ENCODE measurements at places on chromosomes 4 and X.

DNA sequence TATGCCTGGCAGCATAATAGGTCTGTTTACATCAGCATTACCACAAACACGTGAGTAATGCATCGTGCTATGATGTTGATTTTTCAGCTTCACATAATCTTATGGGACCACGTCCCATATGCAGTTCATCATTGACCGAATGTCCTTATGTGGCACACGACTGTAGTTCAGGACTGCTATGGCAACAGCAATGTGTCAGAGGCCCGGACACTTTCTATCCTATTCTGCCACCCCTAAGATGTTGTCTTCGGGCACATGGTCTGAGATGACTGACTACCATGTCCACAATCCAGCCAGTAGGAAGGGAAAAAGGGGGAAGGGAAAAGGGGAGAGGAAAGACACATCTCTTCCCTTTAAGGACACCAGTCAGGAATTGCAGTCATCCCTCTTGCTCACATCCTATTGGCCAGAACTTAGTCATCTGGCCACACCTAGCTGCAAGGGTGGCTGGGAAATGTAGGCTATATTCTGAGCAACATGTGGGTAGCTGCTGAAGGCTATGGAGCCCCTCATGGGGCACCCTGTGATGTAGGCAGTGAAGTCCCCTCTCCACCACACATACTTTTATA lies 196.0 kb upstream of the RBPJ start:
- DNase-seq: no peak

GRCh38 chr4:768995-769394 lies 56.9 kb downstream of the CPLX1 start:
- DNase-seq: no peak

- peak; percentile 90 for DNase-seq
Observed at GRCh38 chr4:7719354-7720174, 220.1 kb downstream of the AFAP1 start.

- DNase-seq: no peak
Observed at GRCh38 chr4:137587796-137588195, 55.5 kb upstream of the PCDH18 start.

- DNase-seq: no peak
Observed at GRCh38 chr4:183240581-183241321, 79.3 kb downstream of the CLDN22 start.

DNA sequence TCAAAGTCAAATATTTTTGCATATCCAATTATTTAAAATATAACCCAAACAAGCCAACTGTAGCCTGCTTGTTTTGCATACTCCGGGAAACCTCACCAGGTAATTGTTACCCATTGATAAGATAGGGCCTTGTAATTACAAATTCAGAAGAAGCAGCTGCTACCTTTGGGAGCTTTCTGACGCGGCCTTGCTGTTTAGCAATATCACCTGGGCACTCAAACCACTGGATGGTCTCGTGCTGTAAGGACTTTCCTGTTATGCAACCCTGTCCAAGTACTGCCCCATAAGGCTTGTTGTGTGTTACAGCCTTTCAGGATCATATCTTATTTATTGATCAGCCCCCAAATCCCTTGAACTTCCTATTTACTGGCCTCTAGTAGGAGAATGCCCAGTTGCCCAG lies 52.1 kb downstream of the HS3ST1 start:
- DNase-seq: no peak

All from HEK293T (cell line).